ENCODE measurements at places on chromosomes 1 and 21. TPM values are rescaled to one million over a fixed set of nuclear protein-coding genes. Genes with fewer than 3 reads are reported as not detected.

The C1orf94 gene
- not detected for total RNA-seq

The SLC25A34 gene
- 0.10 TPM for total RNA-seq

The FALEC gene
- total RNA-seq: not detected

The SELENBP1 gene
- total RNA-seq: 6.2 TPM
